Adrenal gland (tissue), 19 donors: ENCODE measurements at places on chromosomes 5 and 9. TPM values are rescaled to one million over a fixed set of nuclear protein-coding genes. Genes with fewer than 3 reads are reported as not detected.
A peak's percentile ranks its signal among the peaks of the same experiment; 100 is the strongest.

Gene FLT4
- total RNA-seq, result 50.1 TPM

- H3K36me3 ChIP-seq, result no peaks in the 10 kb centered on the region
- no peaks in the 10 kb centered on the region for H3K4me1 ChIP-seq
- no peaks in the 10 kb centered on the region for H3K27me3 ChIP-seq
- H3K4me3 ChIP-seq, result no peak overlapping the region
- H3K27ac ChIP-seq, result no peak overlapping the region
These were observed 105.1 kb downstream of the MED10 start for GRCh38 chr5:6273090-6273735.

Gene PCDHA1
- total RNA-seq, result 0.07 TPM

DNA sequence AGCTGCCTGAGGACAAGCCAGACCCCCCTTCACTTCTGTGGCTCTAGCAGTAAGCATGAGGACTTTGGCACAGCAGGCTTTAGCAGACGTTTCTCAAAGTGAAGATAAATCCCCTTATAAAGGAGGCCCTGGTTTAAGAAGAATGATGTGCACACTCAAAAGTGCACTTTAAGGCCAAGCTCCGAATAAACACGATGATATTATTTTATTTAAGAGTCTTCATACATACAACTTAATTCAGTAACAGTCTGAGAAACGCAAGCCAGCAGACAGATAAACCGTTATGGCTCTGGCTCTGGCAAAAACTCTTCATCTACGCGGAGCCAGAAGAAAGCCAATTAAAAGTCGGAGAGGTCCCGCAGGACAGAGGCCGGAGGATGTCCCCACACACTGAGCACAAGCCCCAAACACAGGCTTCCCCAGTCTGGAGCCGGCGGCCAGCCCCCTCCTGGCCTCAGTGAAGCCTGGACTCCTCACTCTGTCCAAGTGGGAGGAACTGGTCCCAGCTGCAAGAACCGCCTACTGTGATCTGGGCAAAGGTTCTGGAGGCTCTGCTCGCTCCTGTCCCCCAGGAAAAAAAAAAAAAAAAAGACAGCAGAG lies 44.6 kb downstream of the ADAMTS2 start:
- no peak overlapping the region for H3K27ac ChIP-seq
- no peaks in the 10 kb centered on the region for H3K27me3 ChIP-seq
- no peaks in the 10 kb centered on the region for H3K36me3 ChIP-seq
- DNase-seq, result no peak
- no peak overlapping the region for H3K4me3 ChIP-seq

Gene NIPAL4
- total RNA-seq, result 0.14 TPM

Gene UAP1L1
- 0.28 TPM for total RNA-seq

Gene BHMT
- total RNA-seq, result 1.6 TPM

DNA sequence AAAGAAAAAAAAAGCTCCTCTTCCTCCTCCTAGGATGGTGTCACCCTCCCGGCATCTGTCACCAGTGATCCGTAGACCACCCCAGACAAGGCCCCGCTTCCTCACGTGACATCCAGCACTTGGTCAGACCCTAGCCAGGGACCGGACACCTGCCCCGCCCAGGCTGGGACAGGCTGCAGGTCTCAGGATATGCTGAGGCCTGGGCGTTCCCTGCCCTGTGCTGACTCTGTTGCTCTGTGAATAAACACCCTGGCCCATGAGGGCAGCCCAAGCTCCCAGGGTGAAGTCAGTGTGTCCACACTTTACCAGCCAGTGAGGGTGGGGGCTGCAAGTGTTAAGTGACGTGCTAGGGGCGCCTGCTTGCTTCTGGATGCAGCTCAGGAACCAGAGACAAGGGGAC lies 5.6 kb downstream of the EDF1 start:
- H3K4me1 ChIP-seq, result peaks cover 18% of the 10 kb centered on the region
- H3K36me3 ChIP-seq, result peaks cover 35% of the 10 kb centered on the region
- peak; percentile 19 for DNase-seq
- H3K27me3 ChIP-seq, result no peaks in the 10 kb centered on the region
- H3K4me3 ChIP-seq, result no peak overlapping the region

Gene ADAMTSL2
- total RNA-seq, result 1.00 TPM

GRCh38 chr5:180592176-180592575 lies 877 bp upstream of the SCGB3A1 start:
- no peak for DNase-seq
- no peaks in the 10 kb centered on the region for H3K36me3 ChIP-seq
- peaks cover 16% of the 10 kb centered on the region for H3K4me1 ChIP-seq
- no peak overlapping the region for H3K4me3 ChIP-seq

GRCh38 chr5:89967771-89968444 lies 441.6 kb downstream of the CETN3 start:
- DNase-seq, result no peak
- no peak overlapping the region for H3K27ac ChIP-seq
- H3K4me3 ChIP-seq, result no peak overlapping the region
- no peaks in the 10 kb centered on the region for H3K27me3 ChIP-seq
- no peaks in the 10 kb centered on the region for H3K36me3 ChIP-seq
